CD4-positive, alpha-beta T cell treated with Interleukin-6 at 100 ng/mL for 8 hours (primary cell): ENCODE measurements at places on chromosomes 2 and 18.

- DNase-seq = no peak
Observed at GRCh38 chr2:176094349-176094748, 1.8 kb downstream of the HOXD13 start.

GRCh38 chr2:179201869-179202268 is 62.8 kb downstream of the SESTD1 start:
- no peak for DNase-seq

- no peak for DNase-seq
Observed at GRCh38 chr2:120910164-120910563, 174.5 kb downstream of the GLI2 start.

DNA sequence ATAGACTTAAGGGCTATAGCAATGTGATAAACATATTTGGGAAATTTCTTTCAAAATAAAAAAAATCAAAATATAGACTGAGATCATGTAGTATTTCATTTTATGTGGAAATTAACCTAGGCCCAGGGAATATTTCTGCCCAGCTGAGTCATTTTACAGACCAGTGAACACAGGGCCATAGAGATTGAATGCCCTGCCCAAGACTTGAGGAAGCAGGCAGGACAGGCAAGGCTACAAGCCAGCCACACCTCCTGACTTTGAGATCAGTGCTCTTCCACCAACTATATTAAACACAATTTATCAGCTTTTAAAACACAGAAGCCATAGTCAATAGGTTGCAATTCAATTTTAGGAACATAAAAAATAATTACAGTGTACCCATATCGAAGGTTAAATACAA is 12.9 kb downstream of the CCDC148 start:
- DNase-seq = no peak
